Stimulated activated CD8-positive, alpha-beta memory T cell treated with anti-CD3 and anti-CD28 coated beads, Interleukin-4, amount 100 ng/mL, for 1 hour (primary cell): ENCODE measurements at places on chromosomes 5 and 9.

GRCh38 chr5:10019236-10019635 lies 230.5 kb downstream of the ATPSCKMT start:
- DNase-seq, result no peak

DNA sequence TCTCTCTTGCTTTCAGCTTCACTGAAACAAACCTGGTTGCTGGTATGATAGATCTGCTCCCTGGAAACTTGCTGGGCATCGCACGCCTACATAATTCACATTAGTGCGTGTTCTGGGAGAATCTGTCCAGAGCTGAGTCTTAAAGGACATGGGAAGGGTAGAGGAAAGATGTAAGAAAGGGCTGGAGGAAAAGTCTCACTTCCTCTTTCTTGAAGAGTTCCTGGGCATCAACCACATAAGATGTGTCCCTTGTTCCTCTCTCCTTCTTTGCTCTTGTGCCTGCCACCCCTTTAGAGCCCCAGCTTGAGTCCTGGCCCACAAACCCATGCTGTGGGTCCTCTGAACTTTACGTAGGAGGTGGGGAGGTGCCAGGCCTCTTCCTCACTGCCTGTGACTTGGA lies 205.3 kb upstream of the PANK3 start:
- DNase-seq, result no peak

DNA sequence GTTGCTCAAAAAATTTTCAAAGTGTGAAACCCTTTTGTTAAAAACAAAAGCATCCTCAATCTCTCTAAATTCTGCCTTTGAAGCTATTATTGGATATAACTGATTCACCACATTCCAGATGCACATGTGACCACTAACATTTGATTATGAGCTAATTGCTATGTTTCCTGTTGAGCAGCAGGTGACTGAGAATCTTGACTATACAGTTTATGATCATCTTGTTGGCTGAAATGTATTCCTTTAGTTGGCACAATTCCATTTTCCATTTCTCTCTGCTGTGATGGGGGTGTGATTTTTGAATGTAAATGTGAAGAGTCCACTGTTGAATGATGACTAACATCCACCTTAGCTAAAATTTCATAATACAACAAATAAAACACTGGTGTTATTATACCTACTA lies 10.7 kb downstream of the LYSMD3 start:
- DNase-seq, result no peak

DNA sequence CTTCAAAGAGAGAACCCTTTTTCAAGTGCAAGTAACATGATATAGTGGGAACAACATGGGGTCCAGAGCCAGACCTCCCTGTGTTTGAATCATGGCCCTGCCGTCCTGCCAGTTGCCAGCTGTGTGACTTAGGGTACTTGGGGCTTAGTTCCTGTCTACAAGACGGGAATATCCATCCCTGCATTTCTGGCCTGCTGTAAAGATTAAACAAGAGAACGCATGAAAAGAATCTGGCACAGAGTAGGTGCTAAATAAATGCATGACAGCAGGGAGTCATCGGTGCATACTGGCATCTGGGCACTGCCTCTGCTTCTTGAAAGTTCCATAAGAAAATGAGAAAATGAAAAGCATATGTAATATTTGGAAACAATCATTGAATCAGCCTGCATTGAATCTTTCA lies 77.8 kb upstream of the PRRC1 start:
- DNase-seq, result no peak
